ENCODE measurements at places on chromosomes 1 and 21.

GRCh38 chr21:37737996-37738395 lies 178.3 kb downstream of the KCNJ6 start:
- no peak for DNase-seq

GRCh38 chr1:77888081-77888780 lies at the start of gene NEXN:
Gene NEXN (plus strand): TSS chr1:77888624. CDS start chr1:77916107, 27,483 bp downstream.
- no peak for DNase-seq

DNA sequence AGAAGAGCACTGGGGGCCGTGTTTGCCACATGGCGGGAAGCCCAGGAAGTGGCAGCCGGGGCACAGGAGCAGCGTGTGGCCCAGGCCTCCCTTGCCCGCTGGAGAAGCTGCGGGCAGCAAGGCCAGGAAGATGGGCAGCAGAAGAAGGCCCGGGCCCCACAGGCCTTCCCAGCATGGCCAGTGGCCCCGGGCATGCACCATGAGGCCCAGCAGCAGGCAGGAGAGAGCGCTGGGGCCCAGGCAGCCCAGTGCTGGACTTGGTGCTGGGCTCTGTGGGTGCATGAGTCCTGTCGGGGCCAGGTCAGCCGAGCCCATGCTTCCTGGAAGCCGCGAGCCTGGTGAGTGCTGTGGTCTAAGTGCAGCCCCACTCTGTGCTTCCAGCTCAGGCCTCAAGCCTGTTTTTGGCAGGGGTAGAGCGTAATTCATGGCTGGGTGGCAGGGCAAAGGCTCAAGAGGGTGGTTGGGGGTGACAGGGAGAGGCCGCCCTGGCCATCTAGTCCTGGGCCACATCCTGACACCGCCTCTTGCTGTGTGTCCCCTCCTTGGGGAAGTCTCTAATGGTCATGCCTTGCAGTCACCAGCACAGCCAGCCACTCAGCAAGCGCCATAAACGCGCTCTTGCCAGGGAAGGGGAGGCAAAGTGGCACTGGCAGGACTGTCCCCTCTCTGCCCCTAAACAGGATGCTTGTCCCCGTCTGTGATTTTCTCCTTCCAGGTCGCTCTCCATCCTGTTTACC lies 21.3 kb downstream of the MTHFR start:
- DNase-seq, result no peak

DNA sequence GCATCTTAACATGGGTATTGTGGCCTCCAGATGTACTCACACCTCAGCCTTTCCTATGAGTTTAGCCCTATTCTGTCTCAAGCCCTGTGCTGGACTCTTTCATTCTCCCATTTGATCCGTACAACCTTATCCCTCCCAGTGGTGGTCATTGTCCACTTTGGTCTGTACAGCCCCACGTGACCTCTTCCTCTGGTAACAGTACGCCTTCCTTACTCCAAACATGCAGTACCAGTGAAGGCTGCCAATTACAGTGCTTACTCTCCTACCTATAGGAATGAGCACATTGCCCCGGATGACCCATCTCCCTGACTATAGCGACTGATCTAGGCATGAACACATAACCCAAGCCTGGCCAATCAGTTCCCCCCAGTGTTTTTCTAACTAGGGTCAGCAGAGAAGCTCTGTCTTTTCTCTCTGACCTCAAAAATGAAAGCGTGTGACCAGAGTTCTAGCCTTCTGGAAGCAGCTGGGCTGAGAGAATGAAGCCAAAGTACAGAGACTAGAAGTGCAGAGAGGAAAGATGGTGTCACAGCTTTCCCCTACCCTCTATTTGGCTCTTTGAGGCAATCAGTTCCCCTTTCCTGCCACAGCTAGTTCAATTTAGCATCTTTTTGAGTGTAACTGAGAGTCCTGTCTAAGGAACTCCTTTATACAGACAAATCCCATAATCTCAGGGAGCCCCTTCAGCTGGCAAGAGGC lies 9.9 kb upstream of the QSOX1 start:
- no peak for DNase-seq

DNA sequence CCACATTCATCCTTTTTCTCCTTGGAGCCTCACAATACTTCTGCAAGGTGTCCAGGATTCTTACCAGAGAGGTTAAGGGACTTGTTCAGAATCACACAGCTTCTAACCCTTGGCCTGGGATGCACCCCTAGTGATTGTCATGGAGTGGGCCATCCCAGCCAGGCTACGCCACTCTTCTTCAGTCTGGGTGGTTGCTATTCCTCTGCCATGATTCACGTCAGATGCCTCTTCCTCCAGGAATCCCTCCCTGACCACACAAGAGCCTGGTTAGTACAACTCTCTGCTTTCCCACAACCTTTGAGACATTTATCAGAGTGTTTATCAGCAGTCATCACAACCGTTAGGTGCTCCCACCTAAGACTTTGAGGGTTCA lies 121.8 kb downstream of the EPHB2 start:
- no peak for DNase-seq

DNA sequence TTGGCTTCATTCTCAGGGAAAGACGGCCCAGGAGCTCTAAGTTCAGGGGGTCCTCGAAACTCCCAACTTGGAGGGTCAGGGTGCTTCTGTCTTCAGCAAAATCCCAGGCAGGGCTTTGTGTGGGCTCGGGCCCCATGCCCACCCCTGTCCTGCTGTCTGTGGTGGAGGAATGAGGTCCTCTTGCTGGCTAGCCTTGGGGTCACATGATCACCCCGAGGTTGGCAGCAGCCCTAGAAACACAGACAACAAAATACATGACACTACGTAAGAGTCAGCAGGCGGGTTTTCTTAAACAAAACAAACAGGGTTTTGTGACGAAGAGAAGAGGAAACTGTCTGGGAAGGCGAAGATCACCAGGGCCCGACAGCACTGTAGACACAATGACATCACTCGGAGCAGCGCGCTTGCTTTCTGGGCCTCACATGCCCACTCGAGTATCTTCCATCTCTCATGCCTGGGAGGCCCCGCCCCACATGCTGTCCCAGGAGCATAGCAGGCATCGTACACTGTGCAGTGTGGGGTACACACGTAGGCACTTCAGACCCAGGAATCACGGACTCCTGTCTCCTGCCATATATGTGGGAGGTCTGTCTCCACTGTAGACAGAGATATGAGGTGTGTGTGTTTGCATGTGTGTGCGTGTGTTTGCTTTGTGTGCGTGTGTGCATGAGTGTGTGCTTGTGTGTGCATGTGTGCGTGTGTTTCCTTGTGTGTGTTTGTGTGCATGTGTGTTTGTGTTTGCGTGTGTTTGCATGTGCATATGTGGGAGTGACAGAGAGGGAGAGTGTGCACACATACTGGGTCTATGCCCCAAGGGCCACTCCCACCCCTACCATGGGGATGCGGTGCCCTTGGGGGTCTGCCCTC lies 94.7 kb downstream of the SIK1 start:
- no peak for DNase-seq

DNA sequence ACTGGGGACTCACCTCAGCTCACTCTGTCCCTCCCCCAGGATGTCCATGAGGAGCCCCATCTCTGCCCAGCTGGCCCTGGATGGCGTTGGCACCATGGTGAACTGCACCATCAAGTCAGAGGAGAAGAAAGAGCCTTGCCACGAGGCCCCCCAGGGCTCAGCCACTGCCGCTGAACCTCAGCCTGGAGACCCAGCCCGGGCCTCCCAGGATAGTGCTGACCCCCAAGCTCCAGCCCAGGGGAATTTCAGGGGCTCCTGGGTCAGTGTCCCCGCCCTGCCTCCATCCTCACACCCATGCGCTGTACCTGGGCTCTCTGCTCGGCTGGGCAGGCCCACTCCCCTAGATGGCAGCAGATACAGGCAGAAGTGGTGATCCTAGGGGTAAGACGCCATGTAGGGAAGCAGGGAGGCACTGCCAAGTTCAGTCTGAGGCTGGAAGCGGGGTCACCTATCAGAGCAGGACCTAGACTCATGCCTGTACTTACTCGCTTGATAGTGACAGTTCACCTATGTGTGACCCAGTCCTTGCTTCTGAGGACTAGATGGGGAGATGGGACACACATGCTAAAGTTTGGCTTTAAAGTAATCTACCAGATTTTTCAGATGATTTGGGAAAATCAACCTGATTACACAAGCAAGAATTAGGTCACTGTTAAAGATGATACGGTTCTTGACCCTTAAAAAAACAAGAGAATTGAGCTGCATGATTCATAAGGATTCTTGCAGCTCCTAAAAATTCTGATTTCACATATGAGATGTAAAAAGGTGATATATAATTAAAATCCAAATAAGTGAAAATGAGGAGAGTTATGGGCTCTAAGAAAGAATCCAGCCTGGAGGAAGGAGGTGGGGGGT lies 38.7 kb downstream of the ETNK2 start:
- DNase-seq, result no peak

GRCh38 chr1:55535724-55536544 lies 320.8 kb upstream of the USP24 start:
- no peak for DNase-seq

DNA sequence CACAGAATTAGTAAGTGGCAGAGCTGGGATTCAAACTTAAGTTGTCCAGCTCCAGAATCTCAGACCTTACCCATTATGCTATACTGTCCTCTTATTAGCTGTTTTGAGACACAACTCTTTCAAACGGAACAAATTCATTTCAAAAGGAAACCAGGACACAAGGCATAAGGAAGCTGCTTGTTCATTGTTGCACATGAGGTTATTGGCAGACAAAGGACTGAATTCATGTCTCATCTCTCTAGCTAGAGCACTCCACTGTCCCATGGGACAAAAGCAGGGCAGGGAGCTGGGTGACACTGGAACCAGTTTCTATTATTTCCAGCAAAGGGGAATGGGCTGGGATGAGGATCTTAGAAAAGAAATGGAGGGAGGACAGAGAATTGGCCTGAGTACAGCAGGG lies 26.4 kb downstream of the CHI3L2 start:
- no peak for DNase-seq

DNA sequence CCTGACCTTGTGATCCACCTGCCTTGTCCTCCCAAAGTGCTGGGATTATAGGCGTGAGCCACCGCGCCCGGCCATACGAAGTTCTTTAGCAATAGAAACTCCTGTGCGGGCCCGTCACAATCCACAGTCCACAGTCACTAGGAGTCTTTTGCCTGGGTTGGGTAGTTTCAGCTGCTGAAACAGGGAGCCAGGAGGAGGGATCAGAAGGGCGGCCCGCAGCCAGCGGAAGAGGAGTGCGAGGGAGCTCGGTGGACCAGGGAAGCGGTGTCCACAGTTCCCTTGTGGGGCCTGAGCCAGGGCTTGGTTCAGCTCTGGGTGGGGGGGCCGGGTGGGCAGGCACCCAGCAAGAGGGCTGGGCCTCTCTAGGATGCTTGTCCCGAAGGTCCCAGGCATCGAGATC lies 17.9 kb upstream of the HSPG2 start:
- no peak for DNase-seq

GRCh38 chr1:36256558-36257374 lies 32.5 kb downstream of the THRAP3 start:
- DNase-seq, result no peak

DNA sequence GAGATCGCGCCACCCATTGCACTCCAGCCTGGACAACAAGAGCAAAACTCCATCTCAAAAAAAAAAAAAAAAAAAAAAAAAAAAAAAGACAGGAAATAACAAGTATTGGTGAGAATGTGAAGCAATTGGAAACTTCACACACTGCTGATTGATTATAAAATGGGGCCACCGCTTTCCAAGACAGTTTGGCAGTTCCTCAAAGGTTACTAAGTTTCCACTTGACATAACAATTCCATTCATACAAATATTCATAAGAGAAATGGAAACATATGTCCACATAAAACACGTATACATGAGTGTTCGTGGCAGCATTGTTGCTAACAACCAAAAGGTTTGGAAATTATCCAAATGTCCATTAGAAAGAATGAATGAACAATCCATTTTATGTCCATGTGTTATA lies 26.3 kb downstream of the USP24 start:
- no peak for DNase-seq

DNA sequence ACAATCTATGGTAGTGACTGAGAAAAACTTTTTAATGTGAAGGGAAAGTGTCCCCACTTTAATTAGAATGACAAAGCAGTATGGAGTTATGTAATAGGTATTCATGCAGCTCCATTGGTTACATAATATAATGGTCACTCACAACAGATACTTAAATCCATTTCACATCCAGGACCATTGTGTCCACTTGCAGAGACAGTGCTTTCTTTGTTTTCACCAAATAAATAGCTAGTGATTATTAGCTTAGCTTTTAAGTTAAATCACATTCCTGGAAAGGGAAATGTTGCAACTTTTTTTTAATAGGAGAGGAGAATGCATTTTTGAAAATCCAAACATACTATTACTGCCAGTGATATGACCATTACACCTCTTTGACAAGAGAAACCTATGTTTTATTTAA lies 22.9 kb downstream of the RGL1 start:
- no peak for DNase-seq

DNA sequence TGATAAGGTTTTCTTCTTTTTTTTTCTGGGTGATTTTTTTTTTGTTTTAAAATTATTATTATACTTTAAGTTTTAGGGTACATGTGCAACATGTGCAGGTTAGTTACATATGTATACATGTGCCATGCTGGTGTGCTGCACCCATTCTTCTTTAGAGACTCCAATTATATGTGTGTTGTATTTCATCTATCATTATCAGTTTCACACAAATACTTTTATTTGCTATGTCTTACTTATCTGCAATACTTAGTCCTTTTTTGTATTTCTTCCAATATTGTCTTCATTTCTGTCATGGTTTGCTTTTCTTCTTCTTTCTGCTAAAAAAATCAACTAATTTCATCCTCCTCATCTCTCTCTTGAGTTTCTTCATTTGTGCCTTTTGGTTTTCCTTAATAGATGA lies 3.9 kb upstream of the PDE4B start:
- DNase-seq, result no peak
